ENCODE measurements at places on chromosomes 16 and 17.

GRCh38 chr16:20409398-20410120, at the start of gene ACSM5:
TSS of gene ACSM5 (plus strand) at chr16:20409534. CDS start at chr16:20411485, 1,951 bp downstream.
- DNase-seq = no peak

DNA sequence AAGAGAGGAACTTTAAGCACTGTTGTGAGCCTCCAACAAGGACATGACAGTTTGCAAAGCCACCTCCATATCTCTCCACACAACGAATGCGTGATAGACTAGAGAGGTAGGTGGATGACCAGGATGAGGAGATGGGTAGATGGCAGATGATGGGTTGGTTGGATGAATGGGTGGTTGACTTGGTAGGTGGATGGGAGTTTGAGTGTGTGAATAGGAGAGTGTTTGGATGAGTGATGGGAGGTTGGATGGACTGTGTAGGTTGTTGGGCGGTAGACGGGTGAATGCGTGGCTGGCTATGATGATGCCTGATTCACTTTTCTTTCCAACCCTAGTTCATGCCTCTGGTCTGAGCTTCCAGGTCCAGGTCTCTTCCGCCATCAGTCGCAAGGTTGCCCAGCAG, 4.1 kb downstream of the CDH16 start:
- DNase-seq = no peak

DNA sequence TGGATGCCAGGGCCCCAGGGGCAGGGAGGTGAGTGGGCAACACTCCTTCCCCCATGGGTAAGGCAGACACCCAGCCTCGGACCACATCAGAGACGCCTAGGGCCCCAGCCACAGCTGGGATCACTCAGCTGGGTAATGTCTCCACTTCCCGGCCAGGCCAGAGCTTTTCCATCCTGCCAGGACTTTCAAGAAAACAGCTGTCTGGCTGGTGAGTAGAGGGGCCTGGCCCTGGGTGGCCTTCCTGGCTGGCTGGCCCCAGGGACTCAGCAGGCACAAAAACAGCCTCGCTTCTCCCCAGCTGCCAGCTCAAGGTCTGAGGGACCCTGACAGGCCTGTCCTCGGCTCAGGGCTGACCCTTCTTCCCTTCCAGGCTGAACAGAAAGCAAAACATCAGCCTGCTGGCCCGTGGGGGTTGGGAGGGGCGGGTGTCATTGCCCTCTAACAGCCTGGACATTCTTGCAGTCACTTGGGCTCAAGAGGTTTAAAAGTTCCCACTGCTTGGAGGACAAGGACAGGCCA, 45.3 kb upstream of the JPH3 start:
- DNase-seq = no peak

- DNase-seq = no peak
Measured at GRCh38 chr16:26712876-26713275, 353.9 kb upstream of the C16orf82 start.

GRCh38 chr17:41633556-41634199, 9.3 kb upstream of the KRT17 start:
- DNase-seq = no peak

- no peak for DNase-seq
Measured at GRCh38 chr16:56268799-56269198, 77.5 kb downstream of the GNAO1 start.

- DNase-seq = no peak
Measured at GRCh38 chr16:89567656-89568594, 7.4 kb downstream of the RPL13 start.

- DNase-seq = no peak
Measured at GRCh38 chr17:542943-543342, 171.7 kb downstream of the VPS53 start.

DNA sequence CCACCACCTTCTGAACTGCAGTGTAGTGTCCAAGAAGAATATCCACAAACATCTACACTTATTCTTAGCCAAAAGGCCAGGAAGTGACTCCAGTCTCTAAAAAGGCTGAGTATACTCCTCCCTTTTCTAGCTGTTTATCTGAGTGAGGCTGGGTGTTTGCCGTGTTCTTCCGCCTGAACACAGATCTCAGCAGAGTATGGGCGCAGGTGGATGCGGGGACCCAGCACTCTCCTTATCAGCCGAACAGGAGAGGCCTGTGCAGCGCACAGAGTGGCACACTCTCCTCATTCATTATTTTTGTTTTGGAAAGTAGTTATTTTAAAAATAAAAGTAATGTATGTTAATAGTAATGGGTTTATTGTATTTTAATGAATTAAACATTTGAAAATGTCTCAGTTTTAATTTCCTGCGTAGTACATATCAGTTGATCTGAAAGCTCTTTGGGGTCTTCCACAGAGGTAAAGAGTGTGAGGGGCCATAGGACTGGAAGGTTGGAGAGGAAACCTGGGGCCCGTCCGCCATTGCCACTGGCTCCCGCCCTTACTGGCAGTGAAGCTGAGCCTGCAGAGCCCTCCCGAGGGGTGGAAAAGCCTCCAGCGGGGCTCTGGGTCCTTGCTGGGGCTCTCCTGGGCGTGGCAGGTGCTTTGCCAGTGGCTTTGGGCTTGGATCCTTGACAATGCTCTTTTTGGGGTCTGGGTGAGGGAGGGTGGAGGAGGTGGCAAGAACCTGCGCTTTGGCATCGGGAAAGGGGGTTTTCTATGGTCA, 53.8 kb downstream of the PDPK1 start:
- DNase-seq = no peak

GRCh38 chr16:82735186-82735585, 108.4 kb downstream of the CDH13 start:
- DNase-seq = no peak

DNA sequence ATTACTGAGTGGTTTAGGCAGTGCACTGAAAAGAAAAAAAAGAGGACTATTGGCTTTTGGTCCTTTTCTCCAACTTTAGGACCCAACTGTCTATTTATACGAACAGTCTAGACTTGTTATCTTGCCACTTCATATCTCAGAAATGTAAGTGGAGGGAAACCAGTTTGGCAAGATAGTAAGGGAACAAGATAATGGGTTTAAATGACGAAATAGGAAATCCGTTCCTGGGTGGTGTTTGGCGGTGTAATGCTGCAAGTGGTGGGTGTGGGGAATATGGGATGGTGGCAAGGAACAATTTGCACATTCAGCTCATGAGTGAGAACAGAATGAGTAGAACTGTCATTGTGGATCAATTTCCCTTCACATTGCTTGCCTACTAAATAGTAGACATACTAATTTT, 44.7 kb downstream of the GRB7 start:
- no peak for DNase-seq

DNA sequence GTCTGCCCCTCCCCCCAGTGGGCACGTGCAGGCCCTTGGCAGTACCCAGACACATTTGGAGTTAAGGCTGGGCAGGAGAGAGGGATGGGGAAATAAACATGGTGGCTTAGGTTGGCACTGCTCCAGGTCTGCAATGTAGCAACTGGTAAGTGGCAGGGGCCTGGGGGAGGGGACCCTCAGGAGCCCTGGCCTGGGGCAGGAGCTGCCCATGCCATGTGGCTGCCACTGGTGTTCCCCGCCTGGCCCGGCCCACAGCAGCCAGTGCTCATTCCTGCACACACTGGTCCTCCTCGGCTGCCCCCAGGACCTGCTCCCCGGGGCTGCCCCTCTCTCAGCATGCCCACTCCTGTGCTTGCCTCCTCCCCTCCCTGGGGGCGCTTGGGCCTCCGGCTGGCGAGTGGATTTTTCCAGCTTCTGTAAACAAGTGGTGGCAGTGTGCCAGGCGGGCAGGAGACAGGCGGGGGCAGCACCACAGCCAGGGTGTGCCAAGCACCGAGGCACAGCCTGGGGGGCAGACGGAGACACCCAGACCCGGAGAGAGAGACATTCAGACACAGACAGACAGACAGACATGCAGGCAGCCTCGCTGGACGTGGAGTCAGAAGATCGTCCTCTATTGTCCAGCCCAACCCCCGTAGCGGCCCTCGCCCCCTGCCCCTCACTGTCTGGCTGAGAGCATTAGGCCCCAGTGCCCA, 9.4 kb downstream of the THRA start:
- no peak for DNase-seq

- DNase-seq = no peak
Measured at GRCh38 chr17:40932608-40933007, 4.8 kb downstream of the KRT23 start.

DNA sequence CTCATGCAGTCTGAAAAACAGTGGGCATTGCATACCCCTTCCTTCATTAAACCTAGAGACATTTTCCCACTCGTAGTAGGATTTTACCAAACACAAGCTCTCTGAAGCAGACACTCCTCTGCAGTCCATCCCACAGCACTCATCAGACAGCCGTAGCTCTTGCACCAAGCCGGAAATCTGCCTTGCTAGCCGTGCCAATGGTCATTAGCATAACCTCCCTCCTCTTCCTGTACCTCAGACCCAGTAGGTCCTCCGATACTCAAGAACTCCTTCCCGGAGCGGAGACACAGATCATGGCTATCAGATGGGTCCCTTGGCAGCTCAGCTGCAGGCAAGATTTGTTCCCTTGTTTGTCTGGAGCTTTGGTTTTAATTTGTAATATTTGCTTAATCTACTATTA, 483.1 kb upstream of the PSMD7 start:
- DNase-seq = no peak

DNA sequence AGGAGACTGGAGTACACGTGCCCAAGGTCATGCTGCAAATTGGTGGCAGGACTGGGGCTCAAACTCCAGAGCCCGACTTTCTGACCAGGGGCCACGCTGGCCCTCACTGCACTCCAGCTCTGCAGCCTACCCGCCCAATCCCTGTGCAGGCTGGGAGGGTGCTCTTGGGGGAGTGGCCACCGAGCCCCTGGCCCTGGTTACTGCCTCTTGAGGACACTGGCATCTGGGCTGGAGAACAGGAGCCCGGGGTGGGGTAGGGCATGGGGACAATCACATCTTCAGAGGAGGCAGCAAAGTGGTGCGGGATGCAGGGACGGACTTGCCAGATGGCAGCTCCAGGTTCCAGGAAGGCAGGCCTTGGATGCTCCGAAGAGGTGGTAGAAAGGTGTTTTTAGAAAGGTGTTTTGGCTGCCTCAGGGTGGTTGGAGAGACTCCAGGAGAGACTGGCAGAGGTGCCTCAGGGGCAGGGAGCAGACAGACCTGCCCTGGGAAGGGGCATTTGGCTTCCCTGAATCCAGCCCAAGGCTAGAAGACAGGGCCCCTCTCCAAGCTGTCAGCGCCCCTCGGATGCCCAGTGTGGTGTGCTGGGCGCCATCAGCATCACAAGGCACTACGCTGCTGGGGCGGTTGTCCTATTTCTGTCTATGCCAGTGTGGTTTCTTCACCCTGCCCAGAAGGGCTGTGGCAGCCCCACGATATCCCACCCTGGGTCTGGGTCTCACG, 220.6 kb downstream of the NTN1 start:
- no peak for DNase-seq

GRCh38 chr17:60960398-60961065, 282.9 kb downstream of the BCAS3 start:
- no peak for DNase-seq
